K562 (cell line): ENCODE measurements at places on chromosomes 1 and 21. TPM values are rescaled to one million over a fixed set of nuclear protein-coding genes. Genes with fewer than 3 reads are reported as not detected.

GRCh38 chr1:94832446-94832845 is 12.3 kb downstream of the SLC44A3 start:
- no peak overlapping the region for H3K4me3 ChIP-seq
- no peak overlapping the region for H3K27ac ChIP-seq
- no peaks in the 10 kb centered on the region for H3K4me1 ChIP-seq
- DNase-seq: no peak

DNA sequence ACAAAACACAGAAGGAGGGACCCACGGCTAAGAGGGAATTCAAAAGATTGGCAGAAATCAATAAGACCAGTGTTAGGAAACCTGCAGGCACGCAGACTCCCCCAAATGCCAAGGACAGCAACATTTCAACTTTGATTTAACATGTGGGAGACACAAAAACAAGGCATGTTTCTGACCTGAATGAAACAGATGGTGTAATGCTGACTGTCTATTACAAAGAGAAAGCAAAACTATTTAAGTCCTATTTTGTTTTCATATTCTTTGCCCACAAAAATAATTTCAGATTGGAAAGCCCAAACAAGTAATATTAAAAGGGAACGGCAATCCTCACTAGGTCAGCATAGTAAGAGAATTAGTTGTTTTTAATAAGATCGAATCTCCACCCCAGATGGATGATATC is 107.9 kb downstream of the S1PR1 start:
- no peak for DNase-seq
- no peaks in the 10 kb centered on the region for H3K27me3 ChIP-seq
- no peak overlapping the region for H3K4me3 ChIP-seq
- H3K4me1 ChIP-seq: no peaks in the 10 kb centered on the region

DNA sequence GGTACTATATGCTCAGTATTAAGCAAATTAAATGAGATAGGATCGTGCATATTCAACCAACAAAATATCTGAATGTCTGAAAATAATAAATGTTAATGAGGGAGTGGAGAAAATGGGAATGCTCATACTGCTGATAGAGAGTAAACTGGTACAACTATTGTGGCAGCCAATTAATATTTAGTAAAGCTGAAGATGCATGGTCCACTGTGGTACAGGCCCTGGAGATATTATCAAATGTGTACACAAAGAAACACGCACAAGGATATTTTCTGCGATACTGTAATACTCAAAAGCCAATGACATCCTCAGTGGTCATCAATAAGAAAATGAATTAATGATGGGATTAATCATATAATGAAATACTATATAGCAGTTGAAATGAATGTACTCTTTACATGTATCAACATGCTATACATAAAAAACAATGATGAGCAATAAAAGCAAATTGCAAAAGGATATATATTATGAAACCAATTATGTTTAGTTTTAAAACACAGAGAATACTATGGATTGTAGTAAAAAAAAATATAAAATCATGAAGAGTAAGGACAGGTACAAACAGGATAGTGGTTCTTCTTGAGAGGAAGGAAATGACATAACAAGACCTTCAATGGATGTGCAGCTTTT is 25.0 kb downstream of the MRPL39 start:
- no peaks in the 10 kb centered on the region for H3K4me1 ChIP-seq
- no peaks in the 10 kb centered on the region for H3K27me3 ChIP-seq
- no peak overlapping the region for H3K4me3 ChIP-seq

- no peaks in the 10 kb centered on the region for H3K36me3 ChIP-seq
- H3K27me3 ChIP-seq: no peaks in the 10 kb centered on the region
- H3K4me1 ChIP-seq: no peaks in the 10 kb centered on the region
- DNase-seq: no peak
Observed at GRCh38 chr1:186983327-186983726, 154.6 kb downstream of the PLA2G4A start.

- no peaks in the 10 kb centered on the region for H3K36me3 ChIP-seq
- H3K27me3 ChIP-seq: peaks cover 66% of the 10 kb centered on the region
- no peak overlapping the region for H3K4me3 ChIP-seq
- DNase-seq: no peak
- no peak overlapping the region for H3K27ac ChIP-seq
Observed at GRCh38 chr1:15196807-15197530, 43.4 kb downstream of the TMEM51 start.

DNA sequence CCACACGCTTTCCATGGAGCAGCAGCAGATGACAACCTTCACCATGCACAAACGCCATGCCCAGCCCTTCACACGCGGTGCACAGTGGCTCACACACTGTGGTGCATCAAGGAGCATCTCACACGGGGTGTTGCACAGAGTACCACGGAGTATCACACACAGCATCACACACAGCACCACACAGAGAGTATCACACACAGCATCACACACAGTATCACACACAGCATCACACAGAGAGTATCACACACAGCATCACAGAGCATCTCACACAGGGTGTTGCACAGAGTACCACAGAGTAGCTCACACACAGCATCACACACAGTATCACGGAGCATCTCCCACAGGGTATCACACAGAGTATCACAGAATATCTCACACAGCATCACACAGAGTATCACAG is 122.2 kb upstream of the RAB4A start:
- H3K4me1 ChIP-seq: peaks cover 18% of the 10 kb centered on the region
- no peak overlapping the region for H3K27ac ChIP-seq
- no peak for DNase-seq
- no peak overlapping the region for H3K4me3 ChIP-seq

- DNase-seq: no peak
- H3K36me3 ChIP-seq: no peaks in the 10 kb centered on the region
- no peak overlapping the region for H3K27ac ChIP-seq
- no peaks in the 10 kb centered on the region for H3K4me1 ChIP-seq
- H3K27me3 ChIP-seq: no peaks in the 10 kb centered on the region
Observed at GRCh38 chr1:191460234-191460633, 698.0 kb upstream of the RGS18 start.

CYP4A11 gene
- total RNA-seq: 0.42 TPM in 1 of 2 replicates, not detected in the other
